ENCODE measurements at places on chromosomes 12 and 14.

DNA sequence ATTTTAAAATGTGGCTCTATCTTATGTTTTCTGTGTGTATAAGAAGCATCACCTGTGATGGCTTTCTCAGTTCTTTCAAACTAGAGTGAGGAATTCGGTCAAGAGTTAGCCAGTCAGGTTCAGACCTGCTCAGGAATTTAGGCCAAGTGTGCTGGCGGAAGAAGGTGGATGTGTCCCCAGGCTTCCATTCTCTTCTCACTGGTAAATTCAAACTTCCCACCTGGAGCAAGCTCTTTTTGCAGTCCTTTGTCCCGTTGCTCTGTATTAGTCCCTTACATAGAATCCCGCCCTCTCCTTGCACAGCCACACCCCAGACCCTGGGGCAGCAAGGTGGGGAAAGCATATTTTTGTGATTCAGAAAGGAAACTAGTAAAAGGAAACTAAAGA lies 124.7 kb upstream of the PWP1 start:
- no peak for DNase-seq

- DNase-seq: no peak
Observed at GRCh38 chr12:122975790-122976647, 975 bp downstream of the OGFOD2 start.

DNA sequence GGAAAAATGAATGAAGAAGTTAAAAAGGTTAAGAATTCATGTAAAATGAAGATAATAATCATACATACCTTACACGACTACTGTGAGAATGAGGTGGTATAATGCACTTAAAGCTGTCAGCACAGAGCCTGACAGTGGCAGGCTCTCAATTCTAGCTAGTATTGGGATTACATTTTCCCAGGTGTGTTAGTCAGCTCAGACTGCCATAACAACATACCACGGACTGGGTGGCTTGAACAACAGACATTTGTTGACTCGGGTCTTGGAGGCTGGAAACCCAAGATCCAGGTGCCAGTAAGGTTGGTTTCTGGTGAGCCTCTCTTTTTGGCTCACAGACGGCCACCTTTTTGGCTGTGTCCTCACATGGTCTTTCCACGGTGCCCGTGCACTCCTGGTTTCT lies 167.8 kb downstream of the CHST11 start:
- DNase-seq: no peak

DNA sequence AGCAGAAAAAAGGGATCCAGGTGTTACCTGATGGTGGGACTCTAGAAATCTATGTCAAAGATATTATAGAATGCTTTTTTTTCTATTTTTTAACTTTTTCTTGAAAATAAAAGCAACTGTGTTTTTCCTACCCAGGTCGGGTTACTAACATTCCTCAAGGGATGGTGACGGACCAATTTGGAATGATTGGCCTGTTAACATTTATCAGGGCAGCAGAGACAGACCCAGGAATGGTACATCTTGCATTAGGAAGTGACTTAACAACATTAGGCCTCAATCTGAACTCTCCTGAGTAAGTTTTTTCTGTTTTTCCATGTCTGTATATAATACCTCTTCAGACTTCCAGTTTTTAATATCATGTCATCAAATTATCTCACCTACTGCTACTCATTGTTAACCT lies 27.6 kb upstream of the KCNMB4 start:
- no peak for DNase-seq

- no peak for DNase-seq
Observed at GRCh38 chr12:116245189-116245588, 32.3 kb downstream of the MED13L start.

DNA sequence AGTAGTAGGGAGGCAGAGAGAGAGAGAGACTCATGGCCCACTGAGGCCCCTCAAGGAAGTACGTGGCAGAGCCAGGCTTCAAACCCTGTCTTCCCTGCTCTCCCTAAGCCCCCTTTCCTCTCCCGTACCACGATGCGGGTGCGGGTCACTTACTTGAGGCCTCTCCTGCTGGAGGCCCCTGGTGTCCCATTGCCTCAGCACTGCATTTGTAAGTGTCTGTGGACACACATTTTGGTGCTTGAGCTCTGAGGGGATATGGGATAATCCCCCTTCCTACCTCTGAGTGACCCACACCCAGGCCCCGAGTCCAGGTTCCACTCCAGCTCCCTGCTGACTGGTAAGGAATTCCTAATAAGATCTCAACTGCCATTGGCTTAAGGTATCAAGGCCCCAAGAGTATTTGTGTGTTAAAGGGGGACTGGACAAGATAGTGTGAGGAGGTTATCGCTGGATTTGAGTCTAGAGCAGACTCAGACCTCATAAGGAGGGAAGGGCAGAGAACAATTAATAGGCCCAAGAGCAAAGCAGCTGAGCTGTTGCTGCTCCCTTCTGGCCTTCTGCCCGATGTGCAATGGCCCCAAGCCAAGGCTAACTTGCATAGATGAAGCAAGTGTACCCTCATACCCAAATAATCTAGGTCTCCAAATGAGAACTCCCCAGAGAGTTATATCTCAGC lies 71.9 kb downstream of the CRACR2A start:
- DNase-seq: no peak

DNA sequence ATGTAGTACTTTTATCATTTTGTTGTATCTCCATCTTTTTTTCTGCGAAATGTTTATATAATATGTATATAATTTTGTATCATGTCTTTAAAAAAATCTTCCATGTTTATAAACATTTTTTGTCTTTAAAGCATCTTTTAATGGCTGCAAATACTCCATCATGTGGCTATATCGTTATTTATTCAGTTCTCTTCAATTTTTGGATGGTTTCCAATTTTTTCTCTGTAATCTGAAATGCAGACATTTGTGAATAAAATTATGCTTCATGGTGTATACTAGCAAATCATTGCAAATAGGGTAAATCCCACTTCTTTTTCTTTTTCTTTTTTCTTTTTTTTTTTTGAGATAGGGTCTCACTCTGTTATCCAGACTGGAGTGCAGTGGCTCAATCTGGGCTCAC lies 54.0 kb downstream of the CPSF2 start:
- DNase-seq: no peak

- DNase-seq: no peak
Observed at GRCh38 chr12:101165319-101165718, 44.7 kb downstream of the SLC5A8 start.

DNA sequence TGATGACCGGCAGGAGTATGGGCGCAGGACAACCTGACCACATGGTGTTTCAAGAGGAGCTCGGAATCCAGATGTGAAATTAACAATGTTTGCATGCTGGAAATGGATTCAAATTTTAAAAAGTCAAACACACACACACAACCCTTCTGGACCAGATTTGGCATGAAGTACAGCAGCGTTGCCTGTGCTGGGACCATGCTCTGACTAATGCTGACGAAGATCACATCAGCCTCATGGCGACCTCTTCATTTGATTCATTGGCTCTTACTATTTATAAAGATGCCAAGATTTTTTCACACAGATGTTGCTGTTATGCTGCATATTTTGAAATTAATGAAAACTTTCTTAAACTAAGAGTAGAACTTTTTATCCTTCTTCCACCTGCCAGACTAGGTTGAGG lies 926.6 kb upstream of the TMEM132C start:
- DNase-seq: no peak

- DNase-seq: no peak
Observed at GRCh38 chr14:21054123-21054767, 3.4 kb upstream of the RNASE8 start.

DNA sequence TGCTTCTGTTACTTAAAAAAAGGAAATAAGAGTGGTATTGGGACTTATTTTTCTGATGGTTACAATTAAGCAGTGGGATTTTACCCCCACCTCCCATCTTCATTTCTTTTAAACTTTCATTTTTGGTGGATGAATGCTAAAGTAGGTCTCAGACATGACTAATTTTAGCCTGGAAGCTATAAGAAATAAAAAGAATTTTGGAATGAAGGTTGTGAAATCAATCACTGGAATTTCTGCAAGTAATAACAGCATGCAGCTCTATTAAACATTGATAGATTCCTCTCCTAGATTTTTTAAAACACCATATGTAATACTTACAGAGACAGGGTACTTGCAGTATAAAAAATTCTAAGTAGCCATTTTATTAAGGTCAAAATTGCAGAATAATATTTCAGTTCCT lies 164.2 kb upstream of the CLEC14A start:
- DNase-seq: no peak

Data from germinal center (tissue), 1 donor.